ENCODE measurements at places on chromosomes 3 and 15.

GRCh38 chr3:27467545-27467944 lies 16.6 kb downstream of the SLC4A7 start:
- DNase-seq, result no peak

- no peak for DNase-seq
Observed at GRCh38 chr3:39322936-39323335, 6.6 kb upstream of the CCR8 start.

DNA sequence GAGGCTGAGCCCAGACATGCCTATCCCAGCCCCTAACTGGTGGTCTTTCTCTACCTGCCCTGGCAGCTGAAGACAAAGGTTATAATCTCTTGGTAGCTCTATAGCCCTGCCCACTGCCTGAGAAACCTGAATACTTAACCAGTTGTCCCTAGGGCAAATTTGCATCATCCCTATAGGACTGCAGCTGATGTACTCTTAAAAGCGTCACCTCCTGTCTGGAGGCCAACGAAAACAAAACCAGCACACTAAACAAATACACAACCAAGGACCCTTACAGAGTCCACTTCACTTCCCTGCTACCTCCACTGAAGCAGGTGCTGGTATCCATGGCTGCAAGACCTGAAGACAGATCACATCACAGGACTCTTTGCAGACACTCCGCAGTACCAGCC lies 98.0 kb downstream of the KCNAB1 start:
- DNase-seq, result no peak

DNA sequence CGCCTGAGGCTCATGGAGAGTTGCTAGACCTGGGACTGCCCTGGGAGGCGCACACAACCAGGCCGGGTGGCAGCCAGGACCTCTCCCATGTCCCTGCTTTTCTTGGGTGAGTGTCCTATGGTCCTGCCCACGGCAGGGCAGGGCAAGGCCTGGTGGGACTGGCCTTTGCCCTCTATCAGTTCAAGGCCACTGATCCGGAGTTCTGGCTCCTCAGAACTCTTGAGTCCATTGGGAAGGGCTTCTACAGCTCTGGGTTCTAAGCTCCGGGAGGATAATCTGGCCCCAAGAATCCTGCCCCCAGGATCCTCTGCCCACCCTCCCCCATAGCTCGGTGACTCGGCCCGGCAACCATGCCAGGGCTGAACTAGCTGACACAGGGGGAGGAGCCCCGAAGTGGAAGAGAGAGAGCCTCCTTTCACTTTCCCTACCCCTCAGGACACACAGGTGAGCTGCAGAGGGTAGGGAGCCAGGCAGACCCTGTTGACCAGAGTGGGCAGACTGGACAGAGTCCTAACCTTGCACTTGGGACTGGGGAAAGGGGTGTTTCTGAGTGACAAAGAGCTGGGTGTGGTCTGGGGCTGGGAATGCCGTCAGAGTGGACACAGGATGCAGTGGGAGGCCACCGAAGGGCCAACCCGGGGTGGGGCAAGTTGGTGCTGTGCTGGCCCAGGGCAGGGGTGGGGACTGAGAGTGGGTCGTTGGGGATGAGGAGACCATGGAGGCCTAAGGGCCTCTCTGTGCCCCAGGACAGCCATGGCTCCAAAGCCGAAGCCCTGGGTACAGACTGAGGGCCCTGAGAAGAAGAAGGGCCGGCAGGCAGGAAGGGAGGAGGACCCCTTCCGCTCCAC lies 664 bp downstream of the PARP3 start:
- DNase-seq, result no peak

DNA sequence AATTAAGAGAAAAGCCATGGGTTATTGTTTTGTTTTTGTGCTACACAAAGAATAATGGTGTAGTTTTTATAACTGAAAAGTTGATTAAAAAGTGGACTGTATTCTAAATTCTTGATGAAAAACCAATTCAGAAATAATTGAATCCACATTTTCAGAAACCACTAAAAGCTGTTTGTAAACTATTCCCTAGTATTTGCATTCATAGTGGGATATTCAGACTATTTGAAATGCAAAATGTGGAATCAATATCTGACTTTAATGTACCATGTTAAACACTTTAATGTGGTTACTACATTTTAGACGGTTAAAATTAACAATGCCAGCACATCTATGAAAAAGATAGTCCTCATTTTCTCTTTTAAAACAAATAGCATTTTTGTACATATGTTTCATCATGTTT lies 104.6 kb downstream of the ZIC4 start:
- DNase-seq, result no peak

GRCh38 chr15:79180318-79180717 lies 89.7 kb upstream of the RASGRF1 start:
- DNase-seq, result no peak

- no peak for DNase-seq
Observed at GRCh38 chr3:137765310-137766033, 1.4 kb downstream of the SOX14 start.

DNA sequence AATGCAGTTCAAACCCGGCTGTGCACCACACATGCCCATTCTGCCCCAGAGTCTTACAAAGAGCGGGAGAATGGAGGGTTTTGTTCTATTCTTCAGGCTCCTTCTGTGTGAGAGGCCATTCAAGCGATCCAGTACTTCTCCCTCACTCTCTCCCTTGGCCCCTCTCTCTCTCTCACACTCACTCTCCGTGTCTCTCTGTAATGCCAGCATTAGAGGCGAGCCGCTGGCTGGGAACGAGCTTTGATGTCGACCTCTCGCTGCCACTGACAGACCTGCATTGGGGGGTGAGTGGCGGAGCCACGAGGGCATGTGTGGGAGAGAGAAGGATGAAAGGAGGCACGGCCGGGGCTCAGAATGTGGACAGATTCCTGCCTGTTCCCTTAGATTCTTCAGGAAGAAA lies 231.7 kb upstream of the ARRDC4 start:
- no peak for DNase-seq

- no peak for DNase-seq
Observed at GRCh38 chr3:32321095-32321790, 70.4 kb upstream of the CMTM7 start.

DNA sequence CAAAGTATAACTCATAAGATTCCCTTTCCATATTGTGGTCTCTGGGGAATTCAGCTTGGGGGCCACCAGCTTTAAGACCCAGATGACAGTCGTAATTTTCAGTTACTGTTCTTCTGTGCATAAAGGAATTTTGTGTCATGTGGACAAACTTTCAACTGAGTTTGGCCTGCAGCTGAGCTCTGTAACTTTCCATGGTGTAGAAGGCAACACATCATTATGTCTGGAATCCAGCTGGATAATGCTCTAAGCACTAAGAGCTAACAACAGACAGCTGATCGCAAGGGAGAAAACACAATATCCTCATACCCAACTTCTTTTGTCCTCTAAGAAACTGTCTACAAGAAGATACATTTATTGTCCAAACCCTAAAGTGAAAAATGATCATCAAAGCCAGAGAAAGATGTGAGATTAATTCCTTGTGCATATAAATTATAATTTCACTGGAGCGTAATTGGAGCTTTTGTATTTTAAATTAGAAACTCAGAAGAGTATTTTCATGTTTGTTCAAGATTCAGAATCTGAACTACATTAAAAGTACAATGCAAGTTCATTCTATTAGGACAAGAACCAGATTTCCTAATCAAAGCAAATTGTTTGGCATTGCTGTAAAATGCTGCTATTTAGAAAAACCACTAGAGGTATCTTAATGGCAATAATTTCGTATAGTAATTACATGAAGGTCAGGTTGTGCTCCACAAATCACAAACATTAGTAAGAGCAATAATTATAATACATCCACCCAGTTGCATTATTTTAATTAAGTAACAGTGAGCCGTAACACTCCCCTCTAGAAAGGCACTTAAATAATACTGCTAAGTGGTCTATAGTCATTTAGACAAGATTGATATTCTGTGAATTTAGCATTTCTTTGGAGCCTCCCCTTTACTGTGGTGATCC lies 218.8 kb downstream of the ATP8B4 start:
- no peak for DNase-seq

- no peak for DNase-seq
Observed at GRCh38 chr3:151859905-151860304, 13.5 kb upstream of the SUCNR1 start.

DNA sequence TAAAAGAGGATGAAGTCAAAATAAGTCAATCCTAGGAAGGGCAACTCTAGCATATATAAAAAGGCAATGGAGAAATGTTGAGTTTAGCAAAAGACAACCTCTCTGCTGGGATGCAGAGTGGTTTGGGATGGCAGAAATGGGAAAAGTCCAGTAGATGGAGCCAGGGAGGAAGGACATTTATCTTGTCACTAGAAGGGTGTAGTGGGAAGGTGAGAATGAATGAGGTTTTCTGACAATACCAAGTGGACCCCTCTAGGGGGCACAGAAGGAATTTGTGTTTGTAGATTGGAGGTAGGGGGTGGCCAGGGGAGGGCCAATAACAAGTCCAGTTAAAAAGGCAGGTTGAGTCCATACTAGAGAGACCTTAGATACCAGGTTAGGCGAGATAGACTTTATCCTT lies 80.0 kb downstream of the THSD4 start:
- no peak for DNase-seq
